Immature natural killer cell (primary cell): ENCODE measurements at places on chromosomes 11 and 22. TPM values are rescaled to one million over a fixed set of nuclear protein-coding genes. Genes with fewer than 3 reads are reported as not detected.

DNA sequence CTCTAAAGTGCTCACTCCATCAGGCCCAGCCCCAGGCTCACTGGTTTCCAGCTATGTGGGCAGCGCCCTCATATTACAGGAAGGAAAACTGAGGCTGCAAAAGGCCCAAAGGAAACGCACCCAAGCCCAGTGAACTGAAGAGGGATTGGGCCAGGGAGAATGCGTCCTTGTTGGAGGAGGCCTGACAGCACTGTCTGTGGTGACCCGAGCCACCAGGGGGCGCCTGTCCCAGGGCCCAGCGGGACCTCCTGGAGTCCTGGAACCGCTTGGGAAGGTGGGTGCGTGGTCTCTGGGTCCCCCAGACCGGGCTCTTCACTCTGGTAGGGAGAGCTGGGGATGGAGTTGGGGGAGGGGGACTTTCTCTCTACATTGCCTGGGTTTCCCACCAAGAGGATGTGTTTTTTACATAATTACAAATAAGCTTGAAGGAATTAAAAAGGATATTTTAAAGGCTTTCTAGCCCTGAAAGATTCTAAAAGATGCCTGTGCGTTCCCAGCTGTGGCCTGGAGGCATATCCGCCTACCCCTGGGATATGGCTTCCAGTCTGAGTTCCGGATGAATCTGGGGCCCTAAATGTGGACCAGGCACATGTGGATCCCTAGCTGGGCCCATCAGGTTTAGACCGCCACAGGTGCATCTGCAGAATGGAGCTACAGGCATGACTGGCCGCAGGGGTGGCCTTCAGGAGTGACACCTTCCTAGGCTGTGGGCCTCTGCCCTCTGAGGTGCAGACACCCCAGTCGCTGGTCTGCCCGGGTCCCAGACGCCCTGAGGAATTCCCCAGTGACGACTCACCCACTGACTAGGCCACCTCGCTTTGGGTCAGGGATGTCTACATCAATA lies 4.2 kb downstream of the SPI1 start:
- DNase-seq: peak; percentile 83

DNA sequence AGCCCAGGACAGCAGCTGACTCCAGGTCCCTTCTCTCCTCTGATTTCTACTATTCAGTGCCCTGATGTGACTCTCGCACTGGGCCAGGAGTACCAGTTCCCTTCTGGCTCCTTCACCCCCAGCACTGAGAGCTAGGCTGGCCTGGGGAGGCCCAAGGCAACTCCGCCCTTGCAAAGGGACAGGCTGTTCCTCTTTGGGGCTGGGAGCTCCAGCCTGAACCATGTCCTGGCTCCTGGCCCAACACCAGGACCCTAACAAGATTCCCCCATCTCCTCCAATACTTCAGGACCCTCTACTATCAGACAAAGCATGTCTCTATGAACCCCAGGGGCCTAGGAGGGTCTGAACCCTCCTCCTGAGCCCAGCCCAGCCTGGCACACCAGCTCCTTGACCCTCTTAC lies 12.5 kb downstream of the CREB3L1 start:
- DNase-seq: no peak

DNA sequence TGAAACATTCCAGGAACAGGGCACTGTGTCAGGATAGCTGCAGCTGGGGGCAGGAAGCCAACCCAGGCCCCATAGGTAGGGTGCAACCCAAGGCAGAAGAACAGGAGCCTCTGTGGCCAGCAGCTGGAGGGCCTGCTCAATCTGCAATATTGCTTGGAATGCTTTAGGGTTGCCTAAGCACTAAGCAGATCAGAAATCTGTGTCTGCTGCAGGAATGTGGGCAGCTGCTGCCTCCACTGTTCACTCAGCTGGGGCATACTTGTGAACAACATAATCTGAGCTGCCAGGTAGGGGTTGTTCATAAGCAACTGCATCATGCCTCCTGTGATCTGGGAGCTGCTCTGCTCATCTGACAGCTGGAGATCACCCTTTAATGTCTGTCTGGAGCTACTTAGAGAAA lies 1.7 kb downstream of the UBQLNL start:
- DNase-seq: no peak

DNA sequence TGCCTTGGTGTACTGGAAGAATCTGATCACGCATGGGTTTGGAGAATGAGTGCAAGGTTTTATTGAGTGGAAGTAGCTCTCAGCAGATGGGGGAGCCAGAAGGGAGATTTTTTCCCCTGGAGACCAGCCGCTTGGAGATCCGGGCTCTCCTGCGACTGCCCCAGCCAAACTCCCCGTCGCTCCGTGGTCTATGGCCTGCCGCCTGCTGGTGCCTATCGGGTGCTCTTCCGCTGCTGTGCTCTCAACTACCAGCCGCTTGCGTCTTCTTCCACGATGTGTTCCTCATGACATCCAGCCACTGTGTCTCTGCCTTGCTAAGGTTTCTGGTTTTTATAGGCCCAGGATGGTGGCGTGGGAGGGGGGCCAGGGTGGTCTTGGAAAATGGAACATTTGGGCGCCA lies 145.6 kb upstream of the UBASH3B start:
- DNase-seq: no peak

- DNase-seq: peak; percentile 75
These were observed 26.1 kb upstream of the CELSR1 start for GRCh38 chr22:46563381-46564083.

DNA sequence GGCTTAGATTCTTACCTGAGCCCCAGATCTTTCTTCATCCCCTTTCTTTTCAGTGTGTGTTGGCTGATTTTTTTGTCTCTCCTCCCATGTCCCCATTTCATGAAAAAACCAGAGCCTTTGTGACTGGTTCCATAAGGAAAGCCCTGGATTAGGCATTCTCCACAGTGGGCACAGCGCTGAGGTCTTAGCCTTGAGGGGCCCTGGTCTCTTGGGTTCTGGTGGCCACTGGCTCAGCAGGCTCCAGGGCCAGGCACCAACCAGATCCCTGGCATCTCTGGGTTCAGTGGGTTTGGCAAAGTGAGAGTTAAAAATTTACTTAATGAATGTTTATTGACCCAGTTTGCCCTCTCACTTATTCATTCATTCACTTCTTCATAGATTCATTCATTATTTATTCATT lies 49.5 kb upstream of the ACCSL start:
- no peak for DNase-seq

- DNase-seq: no peak
These were observed 672 bp downstream of the RTL6 start for GRCh38 chr22:44497218-44497904.

- no peak for DNase-seq
These were observed 6.7 kb downstream of the OR6M1 start for GRCh38 chr11:123799438-123799837.

DNA sequence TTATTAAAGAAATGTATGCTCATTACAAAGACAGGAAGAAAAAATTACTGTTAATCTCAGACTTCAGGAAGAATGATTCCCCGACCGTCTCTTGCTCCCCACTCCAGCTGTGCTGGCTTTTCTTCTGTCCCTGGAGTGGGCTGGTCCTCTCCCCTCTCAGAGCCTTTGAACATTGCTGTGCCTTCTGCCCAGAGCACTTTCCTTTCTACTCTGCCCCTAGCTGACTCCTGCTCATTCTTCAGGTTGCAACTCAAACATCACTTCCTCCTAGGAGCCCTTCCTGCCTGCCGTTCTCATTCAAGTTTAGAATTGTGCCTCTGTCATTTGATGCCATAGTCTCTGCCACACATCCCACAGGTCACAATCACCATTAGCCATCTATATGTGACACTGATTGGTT lies 329.5 kb downstream of the MIAT start:
- DNase-seq: no peak

DNA sequence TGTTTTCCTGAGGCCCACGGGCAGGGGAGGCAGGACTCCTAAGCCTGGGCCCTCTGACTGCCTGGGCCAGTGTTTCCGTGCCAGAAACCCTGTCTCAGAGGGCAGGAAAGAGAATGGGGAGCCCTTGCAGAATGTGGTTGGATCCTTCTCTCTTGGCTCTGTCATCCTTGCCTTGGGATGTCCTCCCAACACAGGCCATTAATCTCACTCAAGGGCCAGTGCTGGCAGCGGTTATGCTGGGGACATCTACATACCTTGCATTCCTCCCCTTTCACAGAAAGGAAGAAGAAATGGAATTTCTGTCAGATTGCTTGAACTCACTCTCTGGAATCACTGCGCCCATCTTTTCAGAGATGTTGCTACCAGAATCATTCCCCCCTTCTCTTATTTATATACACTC lies 296.9 kb downstream of the KIRREL3 start:
- DNase-seq: no peak

- no peak for DNase-seq
These were observed 27.2 kb upstream of the ADORA2A start for GRCh38 chr22:24400034-24400725.

The HBE1 gene
- polyA plus RNA-seq: not detected

The CYB5R2 gene
- polyA plus RNA-seq: 0.37 TPM

The GLYATL1 gene
- polyA plus RNA-seq: not detected

The TRIM51 gene
- not detected for polyA plus RNA-seq

The TNNT3 gene
- not detected for polyA plus RNA-seq
